ENCODE measurements at places on chromosomes 13 and 19.

- DNase-seq: no peak
These were observed 174.0 kb upstream of the LSM14A start for GRCh38 chr19:33998302-33998701.

- DNase-seq: no peak
These were observed 3.8 kb downstream of the CD22 start for GRCh38 chr19:35332817-35333216.

GRCh38 chr19:38033658-38034491 is 126.9 kb downstream of the SIPA1L3 start:
- peak; percentile 85 for DNase-seq

DNA sequence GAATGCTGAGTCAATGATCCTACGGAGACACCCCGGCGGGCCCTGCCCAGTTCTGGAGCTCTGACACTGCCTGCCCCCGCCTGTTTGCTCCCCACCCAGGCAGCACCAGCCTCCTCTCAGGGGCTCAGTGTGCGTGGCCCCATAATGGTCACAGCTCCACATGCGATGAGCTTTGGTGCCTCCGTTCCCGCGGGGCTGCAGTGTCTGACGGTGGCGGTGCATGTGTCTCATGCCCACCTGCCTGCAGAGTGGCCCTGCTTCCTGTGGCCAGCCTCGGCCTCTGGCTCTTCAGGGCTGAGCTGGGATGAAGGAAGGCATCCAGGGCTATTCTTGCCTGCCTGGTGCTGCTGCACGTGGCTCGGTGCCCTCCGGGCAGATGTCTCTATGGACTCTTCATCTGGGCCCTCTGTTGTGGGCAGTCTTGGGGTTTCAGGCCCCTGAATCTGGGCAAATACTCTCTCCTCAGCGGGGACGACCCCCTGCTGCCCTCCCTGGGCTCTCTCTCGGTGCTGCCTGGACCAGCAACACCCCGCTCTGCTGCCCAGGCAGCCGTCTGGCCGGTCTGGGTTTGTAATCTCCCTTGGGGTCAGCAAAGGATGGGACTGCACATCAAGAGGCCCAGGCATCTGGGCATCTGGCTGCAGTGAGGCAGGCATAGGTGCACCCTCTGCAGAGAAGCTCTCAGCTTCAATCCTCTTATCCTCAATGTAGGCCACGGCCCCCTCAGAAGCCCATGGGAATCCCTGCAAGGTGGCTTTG is 19.3 kb upstream of the TMEM255B start:
- DNase-seq: no peak
